ENCODE measurements at places on chromosomes 7 and 10.

GRCh38 chr10:93501650-93502049 is 5.2 kb downstream of the CEP55 start:
- no peak for DNase-seq

DNA sequence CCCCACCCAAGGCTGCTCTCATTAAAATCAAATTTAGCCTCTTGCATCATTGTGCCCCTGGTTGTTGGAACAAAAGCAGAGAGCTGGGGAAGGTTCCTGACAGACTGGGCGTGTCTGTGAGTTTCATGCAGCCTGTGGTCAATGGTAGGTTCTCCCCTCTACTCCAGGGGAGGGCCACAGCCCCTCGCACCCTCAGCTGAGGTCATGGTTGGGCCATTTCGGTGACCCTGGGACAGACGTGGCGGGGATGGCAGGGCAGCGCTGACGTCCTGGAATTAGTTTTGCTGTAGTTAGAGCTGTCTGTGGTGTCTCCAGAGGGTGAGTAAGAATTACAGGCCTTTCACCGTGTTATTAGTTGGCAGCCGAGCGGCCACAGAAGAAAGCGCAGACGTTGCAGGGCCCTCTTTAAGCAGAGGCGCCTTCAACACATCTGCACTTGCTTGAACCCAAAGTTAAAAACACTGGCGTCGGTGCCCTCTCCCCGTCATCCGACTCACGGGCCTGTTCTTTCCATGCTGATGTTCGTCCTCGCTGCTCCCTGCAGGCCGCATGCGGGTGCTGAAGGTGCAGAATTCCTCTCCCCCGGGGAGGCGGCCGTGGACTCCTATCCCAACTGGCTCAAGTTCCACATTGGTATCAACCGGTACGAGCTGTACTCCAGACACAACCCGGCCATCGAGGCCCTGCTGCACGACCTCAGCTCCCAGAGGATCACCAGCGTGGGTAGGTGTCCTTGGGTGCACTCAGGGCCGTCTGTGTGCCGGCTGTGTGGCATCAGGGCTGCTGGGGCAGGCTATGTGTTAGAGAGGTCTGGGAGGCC is 2.8 kb downstream of the FAM20C start:
- DNase-seq: peak; percentile 58

- DNase-seq: no peak
These were observed 77.6 kb upstream of the LEP start for GRCh38 chr7:128163473-128163872.

DNA sequence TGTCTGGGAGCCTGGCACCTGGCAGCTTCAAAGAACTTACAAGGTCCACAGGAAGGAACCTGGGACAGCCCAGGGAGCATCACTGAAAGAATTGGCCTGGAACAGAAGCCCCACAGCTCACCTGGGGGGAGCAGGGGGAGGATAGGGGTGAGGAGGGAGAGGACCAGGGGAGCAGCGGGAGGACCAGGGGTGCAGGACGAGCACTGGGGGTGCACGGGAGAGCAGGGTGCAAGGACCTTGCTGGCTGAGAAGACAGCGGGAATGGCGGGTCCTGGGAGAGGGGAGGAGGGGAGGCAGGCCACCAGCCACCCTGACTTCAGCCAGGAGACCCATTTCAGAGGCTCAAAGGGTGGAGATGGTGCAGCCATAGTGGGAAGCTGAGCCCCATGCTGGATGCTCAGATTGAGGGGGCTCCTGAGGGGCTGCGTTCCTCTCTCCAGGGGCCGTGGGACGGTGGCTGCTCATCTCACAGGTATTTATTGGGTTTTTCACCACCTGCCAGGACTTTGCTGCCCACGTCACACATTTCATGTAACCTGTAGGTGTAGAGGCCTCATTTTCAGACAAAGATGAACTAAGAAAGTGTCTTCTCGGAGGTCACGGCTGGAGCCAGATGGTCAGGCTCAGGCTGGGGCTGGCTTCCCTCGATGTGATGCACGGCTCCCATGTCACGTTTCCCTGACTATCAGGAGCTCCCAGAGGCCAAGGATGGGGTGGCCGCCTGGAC is 110.1 kb downstream of the WDR37 start:
- no peak for DNase-seq

GRCh38 chr7:74258639-74259038 is 4.4 kb upstream of the RFC2 start:
- DNase-seq: no peak

GRCh38 chr10:514137-514671 is 175.3 kb downstream of the DIP2C start:
- peak; percentile 76 for DNase-seq

GRCh38 chr10:47287805-47288204 is 12.2 kb upstream of the GDF10 start:
- DNase-seq: no peak

GRCh38 chr10:27607591-27607990 is 103.5 kb downstream of the RAB18 start:
- no peak for DNase-seq
